HuH-7 (cell line): ENCODE measurements at places on chromosomes 3 and 15.

DNA sequence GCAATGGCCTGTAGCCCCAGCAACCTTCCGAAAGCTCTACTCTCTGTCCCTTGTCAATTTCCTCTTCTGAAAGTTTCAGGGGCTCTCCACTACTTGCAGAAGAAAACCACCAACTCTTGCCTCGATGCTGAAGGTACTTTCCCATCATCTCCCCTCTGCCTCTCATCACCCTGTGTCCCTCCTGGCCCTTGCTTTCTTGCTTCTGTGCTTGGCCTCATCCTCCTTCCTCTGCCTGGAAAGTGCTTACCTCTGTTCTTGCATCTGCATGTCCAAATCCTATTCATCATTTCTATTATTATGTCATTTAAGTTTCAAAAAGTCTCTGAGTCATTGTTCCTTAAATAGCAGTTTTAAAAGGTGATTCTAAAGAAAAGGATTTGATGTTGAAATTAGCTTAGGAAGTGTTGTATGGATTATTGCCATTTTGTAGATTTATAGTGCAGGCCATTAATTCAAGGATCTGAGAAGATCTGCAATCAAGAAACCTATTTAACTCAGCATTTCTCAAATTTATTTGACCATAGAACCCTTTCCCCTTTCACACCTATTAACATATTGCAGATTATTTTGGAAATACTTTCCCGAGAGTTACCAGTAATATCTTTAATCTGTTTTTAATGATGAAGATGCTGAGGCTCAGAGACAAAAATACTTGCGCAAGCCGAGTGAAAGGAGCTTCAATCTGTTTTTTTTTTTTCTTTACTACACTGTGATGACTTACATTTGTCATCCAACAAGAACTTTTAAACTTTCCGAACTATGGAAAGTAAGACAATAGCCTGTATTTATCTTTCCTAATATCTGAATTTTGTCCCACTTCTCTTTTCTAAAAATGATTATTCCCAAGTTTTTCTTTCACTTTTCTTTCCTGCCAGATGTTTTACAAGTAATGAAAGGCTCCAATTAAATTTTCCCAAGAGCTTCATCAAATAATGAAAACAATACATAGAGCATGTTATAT is 22.3 kb upstream of the CFAP161 start:
- DNase-seq: no peak

GRCh38 chr3:155031186-155031585 is 48.9 kb upstream of the MME start:
- no peak for DNase-seq

DNA sequence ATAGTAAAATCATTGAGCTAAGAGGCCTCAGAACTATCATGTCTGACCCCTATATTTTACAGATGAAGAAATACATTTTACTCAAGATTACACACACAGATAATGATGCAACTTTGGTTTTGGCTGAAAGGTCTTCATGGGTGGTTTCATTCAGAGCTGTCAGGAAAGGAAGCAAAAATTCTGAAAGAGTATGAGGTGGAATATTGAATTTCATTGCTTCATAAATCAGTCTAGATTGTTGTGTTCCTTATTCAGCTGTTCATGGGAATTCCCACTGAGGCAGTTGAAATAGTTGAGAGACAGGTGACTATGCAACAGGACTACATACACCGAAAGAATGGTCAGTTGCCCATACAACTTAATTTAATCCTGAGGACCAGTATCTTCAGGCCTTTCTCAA is 39.4 kb downstream of the CD200 start:
- no peak for DNase-seq

DNA sequence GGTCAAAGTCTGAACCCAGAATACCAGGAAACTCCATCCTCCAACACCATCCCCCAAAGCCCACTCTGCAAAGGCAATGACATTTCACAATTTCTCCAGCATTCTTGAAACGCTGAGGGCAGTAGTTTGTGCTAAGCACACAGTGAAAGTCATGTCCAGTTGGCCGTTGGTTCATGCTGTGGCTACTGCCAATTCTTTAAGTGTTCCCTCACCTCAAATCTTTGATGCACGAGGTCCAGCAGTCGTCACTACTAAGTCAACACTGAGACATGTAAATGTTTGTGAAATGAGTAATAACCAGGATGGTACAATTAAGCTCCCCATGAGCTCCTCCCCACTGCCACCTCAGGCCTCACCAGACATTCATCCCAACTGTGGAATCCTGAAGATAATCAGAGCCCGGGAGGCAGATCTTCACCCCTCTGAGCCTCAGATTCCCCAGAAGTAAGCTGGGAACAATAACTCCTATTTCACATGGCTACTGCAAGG is 7.0 kb downstream of the SUCLG2 start:
- DNase-seq: no peak

- DNase-seq: no peak
Measured at GRCh38 chr15:26197719-26198118, 334.6 kb upstream of the ATP10A start.

GRCh38 chr3:101988596-101988995 is 139.3 kb downstream of the NFKBIZ start:
- no peak for DNase-seq

DNA sequence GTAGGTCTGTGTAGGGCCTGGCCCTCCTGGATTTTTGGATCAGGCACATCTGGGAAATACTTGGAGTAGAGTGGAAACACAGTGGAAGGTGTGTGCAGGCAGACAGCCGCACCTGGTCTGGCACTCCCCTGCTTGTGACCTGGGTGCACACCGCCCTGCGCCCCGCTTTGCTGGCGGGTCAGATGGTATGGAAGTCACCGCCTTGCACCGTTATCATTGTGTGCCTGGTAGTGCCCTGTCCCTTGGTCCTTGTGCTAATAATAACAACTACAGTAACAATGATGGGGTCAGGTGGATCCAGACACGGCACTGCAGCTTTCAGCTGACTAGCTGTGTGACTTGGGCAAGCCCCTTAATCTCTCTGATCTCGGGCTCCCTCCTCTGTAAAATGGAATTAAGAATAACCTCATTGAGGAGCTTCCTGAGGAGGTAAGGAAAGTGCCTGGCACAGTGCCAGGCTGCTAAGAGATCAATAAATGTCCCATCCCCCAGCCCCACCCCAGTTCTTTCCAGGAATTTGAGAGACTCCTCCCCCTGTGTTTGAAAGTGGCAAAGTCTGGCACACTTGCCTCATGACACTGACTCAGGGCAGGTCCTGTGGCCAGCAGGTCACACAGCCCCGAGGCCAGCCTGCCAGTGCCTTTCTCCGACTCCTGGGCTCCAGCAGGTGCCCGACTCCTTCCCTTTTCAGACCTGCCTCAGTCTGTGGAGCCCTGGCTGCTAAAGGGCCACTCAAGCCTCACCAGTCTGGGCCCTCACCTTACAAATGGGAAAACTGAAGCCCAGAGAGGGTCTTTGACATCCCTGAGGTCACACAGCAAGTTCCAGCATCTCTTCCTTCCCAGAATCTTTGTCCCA is 9.8 kb downstream of the ISG20 start:
- DNase-seq: no peak

GRCh38 chr3:64216274-64217147 is 8.8 kb downstream of the PRICKLE2 start:
- no peak for DNase-seq

GRCh38 chr15:70879401-70879800 is 12.8 kb downstream of the THAP10 start:
- no peak for DNase-seq

- DNase-seq: no peak
Measured at GRCh38 chr3:142929109-142929508, 34.4 kb downstream of the PAQR9 start.

- DNase-seq: peak; percentile 49
Measured at GRCh38 chr15:85380812-85381642, 624 bp downstream of the AKAP13 start.

- DNase-seq: no peak
Measured at GRCh38 chr3:161602475-161602874, 105.9 kb downstream of the OTOL1 start.

GRCh38 chr3:78130741-78131290 is 1090.9 kb downstream of the ROBO2 start:
- DNase-seq: no peak

DNA sequence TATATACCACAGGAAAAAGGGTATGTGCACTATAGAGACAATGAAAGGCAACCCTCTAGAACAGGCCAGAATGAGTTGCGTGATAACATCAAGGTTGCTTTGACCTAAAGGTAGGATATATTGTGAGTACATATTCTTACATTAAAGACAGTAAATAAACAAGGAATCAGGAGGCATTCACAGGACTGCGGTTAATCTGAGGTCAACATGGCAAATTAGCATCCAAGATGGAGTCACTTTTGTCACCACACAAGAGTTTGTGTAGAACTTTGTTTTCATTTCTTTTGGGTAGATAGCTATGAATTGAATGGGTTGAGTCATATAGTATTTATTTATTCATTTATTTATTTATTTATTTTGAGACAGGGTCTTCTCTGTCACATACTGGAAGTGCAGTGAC is 11.5 kb upstream of the SCAP start:
- no peak for DNase-seq

- DNase-seq: no peak
Measured at GRCh38 chr3:184597829-184598573, 36.4 kb downstream of the EPHB3 start.

GRCh38 chr3:105829229-105829628 is 39.6 kb downstream of the CBLB start:
- DNase-seq: no peak
